SK-N-MC (cell line): ENCODE measurements at places on chromosomes 6 and 20.

GRCh38 chr20:7540923-7541322 lies 399.3 kb downstream of the HAO1 start:
- no peak for DNase-seq

- DNase-seq = no peak
These were observed 64.1 kb upstream of the BEND6 start for GRCh38 chr6:56890683-56891429.

GRCh38 chr6:1870932-1871331 lies 261.2 kb downstream of the FOXC1 start:
- no peak for DNase-seq

GRCh38 chr20:54600634-54601033 lies 125.2 kb downstream of the DOK5 start:
- no peak for DNase-seq

DNA sequence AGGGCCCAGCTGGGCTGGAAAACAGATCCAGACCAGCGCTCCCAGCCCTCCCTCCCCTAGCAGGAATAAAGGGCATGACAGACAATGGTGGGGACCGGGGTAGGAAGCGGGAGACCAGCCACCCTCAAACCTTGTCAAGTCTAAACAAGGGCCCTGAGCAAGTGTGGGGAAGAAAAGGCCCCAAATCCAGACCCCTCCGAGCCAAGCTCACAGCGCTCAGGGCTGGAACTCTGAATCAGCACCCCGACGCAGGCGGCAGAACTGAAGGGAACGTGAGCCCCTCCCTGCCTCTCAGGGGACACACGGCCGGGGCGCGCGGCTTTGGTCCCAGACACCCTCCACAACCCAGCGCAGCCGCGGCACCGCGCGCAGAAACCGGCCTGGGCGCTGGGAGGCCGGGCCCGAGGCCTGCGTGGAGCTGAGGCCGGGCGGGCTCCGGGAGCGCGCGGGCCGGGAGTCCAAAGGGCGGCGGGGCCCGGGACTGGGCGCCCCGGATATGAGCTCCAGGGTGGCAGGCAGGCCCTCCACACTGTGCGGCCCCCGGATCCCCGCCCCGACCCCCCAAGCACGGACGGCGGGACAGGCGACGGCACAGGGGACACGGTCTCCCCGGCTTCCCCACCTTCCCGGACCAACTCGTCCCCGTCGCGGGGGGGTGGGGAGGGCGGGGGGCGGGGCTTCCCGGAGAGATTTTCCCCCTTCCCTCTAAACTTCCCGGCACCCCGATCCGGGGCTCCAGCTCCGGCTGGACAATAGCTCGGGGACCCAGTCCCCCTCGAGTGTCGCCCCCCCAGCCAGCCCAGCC lies 641 bp downstream of the TEAD3 start:
- no peak for DNase-seq

DNA sequence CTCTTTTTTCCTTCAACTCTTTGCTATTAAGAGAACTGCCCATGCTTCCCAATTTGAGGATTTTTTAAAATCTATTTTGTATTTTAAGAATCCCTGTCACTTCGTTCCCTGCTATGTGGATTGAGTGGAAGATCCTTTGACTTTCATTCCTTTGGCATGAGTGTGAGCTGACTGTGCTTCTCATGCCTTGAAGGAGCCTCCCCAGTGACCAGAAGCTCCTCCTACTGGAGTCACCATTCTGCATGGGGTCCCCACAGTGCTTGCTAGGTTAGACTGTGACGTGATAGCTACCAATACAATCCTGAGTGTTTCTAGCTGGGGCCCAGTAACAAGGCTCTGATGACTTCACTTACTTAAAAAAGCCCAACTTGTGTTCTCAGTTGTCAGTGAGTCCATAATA lies 104.4 kb upstream of the LAMP5 start:
- DNase-seq = no peak

GRCh38 chr6:89986650-89987074 lies 92.4 kb downstream of the GJA10 start:
- no peak for DNase-seq

- DNase-seq = no peak
These were observed 28.6 kb upstream of the EZR start for GRCh38 chr6:158847786-158848185.

DNA sequence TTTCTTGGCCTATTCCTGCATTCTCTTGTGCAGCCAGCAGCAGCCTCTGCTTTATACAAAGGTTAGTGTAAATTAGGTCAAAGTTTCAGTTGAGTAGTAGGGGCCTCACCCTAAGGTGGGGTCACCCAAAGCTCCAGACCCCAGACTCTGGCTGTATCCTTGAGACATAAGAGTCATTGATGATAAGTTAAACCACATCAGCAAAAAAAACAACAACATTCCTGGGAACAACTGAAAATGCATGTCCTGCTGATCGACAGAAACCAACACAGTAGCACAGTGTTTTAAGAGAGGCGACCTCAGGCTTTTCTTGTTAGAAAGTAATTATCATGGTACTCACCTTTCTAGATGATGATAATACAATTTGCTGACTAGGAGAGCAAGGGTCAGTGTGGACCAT lies 52.6 kb downstream of the TFAP2A start:
- no peak for DNase-seq

DNA sequence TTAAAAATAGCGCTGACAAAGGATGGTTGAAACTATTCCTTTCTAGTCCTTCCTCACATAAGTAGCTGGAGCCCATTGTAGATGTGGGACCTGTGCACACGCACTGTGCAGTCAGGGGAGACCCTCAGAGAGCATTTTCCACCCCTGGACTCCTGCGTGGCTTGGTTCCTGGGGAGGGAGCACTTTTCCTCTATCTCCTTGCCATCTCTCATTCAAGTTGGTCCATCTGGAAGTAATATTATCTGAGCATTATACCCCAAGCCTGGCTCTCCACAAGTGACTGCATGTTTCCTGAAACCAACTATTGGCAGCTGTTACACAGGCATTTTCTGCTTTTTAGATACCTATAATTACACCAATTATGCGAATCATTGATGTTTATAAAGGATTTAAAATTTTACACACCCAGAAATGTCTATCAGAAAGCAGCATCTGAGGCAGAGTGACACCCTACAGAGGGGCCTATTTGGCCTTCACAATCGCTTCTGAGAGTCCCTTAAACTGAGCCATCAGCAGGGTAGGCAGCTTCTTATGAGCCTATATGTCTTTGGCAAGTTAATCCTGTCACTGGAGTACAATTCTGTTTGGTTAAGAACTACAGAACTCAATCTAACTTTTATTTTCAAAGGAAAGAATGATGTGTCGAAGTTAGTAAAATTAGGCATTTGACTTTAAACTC lies 18.7 kb downstream of the SOX4 start:
- no peak for DNase-seq

DNA sequence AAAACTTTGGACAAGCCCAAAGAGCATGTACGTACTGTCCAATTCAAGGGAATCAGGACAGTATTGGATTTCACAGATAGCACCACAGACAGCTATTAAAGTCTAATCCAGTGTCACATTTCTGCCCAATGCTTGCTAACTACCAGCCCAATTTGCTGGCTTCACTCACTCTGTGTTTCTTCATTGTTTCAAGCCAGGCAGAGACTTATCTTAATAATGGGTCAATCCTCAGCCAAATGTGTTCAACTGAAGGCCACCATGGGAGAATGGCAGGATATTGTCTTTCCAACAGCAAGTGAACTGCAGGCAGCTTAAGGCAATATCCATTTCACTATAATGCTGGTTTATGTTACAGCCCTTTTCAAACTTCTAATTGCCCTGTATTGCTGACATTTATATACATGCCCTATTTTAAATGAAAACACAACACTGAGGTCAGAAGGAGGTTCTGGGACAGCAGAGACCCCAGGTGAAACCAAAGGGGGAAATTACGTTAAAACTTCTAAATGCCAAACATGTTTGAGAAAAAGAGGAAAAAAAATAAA lies 142.1 kb upstream of the RSPO3 start:
- no peak for DNase-seq

DNA sequence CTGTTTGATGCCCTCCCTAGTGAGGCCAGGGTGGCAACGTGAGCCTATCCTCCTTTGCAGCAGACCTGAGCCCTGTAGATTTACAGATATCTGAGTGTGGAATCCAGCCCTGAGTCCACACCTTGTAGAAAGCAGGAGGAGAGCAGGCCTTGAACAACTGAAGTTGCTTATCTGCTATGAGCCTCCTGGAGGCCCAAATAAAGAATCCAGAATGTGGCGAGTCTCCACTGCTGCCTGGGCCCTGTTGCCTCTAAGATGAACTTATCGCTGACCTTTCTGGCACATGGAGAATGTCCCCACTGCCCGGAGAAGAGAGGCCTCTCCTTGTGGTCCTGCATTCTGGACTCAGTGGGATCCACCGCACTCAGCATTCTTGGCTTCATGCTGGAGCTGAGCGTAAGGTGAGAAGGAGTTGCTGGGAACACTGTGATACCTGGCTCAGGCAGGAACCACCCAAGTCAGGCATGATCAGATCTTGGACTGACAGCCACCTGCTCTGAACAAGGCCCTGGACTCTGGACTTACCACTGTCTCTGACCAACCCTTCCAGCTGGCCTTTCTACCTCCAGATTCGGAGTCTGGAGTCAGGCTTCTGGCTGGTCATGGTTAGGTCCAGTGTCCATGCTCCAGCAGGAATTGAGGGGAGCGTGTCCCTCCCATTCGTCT lies 5.8 kb upstream of the MANBAL start:
- DNase-seq = no peak

DNA sequence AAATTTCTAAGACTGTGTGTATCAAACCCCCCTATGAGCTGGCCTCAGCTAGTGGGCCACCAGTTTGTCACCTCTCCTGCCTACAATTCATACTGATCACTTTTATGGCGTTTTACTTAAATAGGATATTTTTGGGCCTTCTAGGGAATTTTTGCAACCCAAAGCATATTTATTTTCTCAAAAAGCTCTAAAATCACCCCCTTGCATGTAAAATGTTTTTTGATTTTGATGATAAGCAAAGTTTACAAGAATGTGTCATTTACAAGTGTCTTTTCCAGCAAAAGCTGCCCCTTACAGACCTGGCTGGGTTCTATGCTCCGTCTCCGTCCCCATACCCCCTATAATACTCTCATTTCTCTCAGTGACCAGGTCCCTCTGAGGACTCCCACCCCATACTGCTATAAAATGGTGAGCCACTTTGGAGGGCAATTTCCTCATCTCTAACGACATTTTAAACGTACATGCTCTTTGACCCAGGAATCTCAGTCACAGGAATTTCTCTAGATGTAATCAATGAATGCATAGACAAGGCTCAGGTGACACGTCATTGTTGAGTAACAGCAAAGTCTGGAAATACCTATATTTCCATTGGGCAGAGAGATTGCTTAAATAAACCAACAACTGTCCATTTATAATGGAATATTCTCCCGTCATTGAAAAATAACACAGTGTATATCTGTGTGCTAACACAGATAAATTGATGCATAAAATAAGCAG lies 13.9 kb upstream of the OCSTAMP start:
- DNase-seq = no peak

GRCh38 chr6:112883095-112883494 lies 536.0 kb downstream of the RFPL4B start:
- DNase-seq = no peak

DNA sequence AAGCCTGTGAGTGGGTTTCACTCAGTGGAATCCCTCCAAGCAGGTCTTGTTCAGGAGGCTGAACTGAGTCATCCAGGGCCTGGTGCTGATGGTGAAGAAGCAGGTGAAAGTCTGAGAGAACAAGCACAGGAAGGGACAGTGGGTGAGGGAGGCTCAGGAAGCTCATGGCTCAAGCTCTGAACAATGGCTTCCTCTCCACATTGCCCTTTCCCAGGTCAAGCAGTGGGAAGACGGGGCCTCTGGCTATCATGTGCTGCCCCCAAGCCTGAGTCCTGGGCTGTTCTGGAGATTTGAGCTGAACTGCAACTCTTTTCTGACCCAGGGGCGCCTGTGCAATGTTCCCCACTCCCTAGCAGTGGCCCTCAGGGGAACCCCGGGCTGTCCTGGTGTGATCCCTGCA lies 3.4 kb downstream of the CST9L start:
- DNase-seq = no peak

DNA sequence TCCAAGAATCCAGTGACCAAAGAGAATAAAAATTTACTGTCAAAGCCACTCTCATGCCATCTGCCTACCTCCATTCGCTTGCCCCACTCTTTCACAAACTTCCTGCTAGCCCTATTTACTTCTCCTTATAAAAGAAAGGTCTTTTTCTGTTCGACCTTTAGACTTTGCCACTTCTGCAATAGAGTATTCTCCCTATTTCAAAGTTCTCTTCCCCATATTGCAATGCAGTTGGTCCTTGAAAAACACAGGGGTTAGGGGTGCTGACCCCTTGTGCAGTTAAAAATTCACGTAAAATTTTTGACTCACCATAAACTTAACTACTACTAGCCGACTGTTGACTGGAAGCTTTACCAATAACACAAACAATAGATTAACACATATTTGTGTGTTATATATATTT lies 15.0 kb downstream of the CCN2 start:
- no peak for DNase-seq

DNA sequence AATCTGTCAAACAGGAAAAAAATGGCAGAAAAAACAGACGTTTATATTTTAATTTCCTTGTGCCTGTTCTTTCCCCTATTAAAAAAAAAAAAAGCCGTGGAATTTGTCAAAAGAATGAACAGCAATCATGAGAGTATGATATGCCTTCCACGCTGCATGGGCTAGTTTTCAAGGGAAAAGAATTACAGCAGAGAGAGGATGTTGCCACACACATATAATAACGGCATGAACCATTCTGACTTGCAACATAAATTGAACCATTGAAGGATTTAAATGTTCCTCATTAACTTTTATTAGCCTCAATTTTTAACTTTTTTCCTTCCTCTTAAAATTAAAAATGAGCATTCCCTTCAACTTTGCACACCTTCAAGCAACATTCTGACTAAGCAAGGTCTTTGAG lies 301.8 kb downstream of the FOXC1 start:
- DNase-seq = peak; percentile 44

- DNase-seq = no peak
These were observed 183.4 kb downstream of the ANKRD60 start for GRCh38 chr20:58044931-58045555.

- DNase-seq = no peak
These were observed 34.0 kb downstream of the UBE3D start for GRCh38 chr6:83031689-83032088.

DNA sequence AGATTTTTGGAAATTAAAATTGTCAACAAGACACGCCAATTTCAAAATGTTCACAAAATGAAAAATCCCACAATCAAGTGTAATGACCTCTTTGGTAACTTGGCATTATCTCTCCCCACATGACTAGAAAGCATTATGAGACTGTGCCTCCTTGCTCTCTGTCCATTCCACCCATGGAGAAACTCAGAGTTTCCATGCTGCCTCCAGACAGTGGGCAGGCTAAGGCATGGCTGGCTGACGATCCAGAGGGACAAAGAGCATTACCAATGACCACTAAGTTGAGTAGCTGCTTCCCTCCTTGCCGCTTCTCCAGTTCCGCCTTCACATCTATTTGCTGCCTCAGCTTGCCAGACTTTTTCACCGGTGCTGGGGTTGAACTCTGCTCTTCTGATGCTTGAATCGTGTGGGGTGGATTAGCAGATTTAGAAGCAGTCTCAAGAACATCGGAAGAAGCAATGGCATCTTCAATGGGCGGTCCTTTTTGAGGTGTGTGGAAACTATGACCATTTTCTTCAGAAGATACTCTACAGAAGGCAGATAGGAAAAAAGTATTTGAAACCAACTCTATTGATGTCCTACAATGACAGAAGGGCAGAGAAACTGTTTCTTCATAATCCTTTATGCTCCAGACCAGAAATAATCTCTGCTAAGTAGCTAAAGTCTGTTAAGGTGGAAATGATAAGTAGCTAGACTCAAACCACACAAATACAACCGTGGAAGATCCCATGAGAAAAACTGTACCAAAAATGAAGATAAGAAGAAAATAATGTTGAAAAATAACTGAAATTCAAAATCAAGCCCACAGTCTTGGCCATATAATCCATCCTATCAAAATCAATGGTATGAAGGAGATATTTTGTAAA lies 47.5 kb upstream of the ALDH8A1 start:
- no peak for DNase-seq

- DNase-seq = no peak
These were observed 170.2 kb downstream of the SCP2D1 start for GRCh38 chr20:18983796-18984195.
